H4 (cell line): ENCODE measurements at places on chromosomes 11 and 22. TPM values are rescaled to one million over a fixed set of nuclear protein-coding genes. Genes with fewer than 3 reads are reported as not detected.

DNA sequence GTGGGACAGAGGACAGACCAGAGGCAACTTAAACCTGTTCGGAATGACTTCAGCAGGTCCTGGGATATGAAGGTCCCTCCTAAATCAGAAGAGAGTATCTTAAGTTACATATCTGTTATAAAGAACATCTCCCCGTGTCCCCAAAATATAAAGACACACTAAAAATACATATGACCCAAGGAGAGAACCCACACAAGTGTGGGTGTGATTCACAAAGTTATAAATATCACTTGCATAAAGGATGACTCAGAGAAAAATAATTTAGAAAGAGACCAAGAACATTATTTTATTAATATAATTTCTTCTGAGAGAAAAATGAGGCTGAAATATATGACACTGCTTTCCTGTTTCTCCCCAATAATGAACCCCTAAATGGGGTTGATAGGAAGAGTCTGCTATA lies 14.2 kb downstream of the OR5B21 start:
- DNase-seq = no peak

- no peak for DNase-seq
These were observed 6.9 kb downstream of the IL18BP start for GRCh38 chr11:72005347-72006260.

DNA sequence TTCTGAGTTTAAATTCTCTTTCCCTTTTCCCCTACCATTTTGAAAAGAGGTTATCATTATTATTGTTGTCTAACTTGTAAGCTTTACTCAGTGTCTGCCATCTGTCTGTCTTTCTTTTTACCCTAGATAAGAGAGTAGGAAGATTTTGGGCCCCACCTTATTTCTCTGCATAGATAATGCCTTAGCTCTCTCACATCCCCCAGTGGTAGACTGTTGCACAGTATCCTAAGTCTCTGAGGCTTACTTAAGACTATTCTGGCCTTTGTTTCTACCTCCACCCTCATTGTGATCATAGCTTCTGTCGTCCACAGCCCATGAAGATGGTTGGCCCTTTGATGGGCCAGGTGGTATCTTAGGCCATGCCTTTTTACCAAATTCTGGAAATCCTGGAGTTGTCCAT lies 3.6 kb upstream of the OR51L1 start:
- DNase-seq = peak; percentile 19

- DNase-seq = no peak
These were observed 72.5 kb upstream of the ZBED5 start for GRCh38 chr11:10930224-10930971.

- no peak for DNase-seq
These were observed 33.6 kb downstream of the FAR1 start for GRCh38 chr11:13702071-13702470.

- no peak for DNase-seq
These were observed 8.4 kb downstream of the LIF start for GRCh38 chr22:30238136-30238535.

- no peak for DNase-seq
These were observed 30.6 kb upstream of the KRTAP5-7 start for GRCh38 chr11:71496421-71496820.

- DNase-seq = no peak
These were observed 1.8 kb upstream of the GDPD4 start for GRCh38 chr11:77303328-77303727.

GRCh38 chr11:119937412-119937811 lies 200.5 kb downstream of the TRIM29 start:
- DNase-seq = no peak

DNA sequence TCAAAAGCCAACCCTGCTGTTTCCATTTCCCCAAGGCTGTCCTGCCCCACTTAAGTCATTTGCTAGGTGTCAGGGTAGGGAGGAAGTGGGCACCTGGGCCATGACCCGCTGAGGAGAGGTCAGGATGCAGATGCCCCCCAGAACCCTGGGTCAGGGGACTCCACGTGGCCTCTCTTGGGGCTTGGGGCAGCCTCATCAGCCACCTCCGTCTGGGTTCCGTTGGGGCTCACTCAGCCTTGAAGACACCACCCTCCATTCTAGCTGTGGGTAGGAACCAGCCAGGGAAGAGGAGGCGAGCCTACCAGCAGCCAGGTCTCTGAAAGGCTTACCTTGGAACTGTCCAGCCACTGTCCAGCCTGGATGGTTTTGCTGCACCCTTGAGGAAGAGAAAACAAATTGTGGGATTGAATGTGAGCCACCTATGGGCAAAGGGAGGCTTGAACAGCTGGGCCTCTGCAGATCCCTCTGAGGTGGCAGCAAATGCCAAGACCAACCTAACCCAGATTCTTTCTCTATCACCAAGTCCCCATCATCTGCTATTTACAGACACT lies 2.5 kb downstream of the APOL4 start:
- DNase-seq = no peak

DNA sequence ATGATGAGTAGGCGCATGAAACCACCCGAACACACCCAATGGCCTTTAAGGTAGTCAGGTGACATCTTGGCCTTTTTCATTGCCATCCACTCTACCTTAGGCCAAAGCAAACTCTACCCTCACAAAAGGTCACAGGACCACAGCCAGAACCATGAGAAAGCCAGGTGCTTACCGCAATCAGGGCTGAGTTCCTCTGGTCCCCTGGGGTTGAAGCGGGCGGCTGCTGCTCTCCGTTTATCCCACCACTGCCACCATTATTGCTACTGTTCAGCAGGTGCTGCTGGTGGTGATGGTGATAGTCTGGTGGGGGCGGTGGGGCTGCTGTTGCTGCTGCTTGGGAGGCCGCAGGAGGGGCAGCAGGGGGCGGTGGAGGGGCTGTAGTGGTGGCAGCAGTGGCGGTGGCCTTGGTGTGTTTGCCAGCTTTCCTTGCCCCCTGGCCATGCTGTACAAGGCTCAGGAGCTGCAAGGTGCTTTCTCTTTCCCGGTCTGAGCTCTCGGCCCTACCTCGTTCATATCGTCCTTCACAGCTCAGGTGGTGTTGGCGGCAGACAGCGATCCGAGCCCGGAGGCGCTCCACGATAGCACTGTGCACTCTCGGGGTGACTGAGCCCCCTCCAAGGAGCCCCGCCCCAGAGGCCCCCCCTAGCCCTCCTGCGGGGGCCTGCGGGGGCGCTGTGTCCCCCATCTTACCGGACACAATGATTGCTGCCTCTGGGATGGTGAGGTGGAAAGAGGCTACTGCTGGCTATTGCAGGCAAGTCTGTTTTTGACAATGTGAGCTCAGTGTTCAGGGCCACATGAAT lies 1.6 kb downstream of the MAML2 start:
- DNase-seq = peak; percentile 35

DNA sequence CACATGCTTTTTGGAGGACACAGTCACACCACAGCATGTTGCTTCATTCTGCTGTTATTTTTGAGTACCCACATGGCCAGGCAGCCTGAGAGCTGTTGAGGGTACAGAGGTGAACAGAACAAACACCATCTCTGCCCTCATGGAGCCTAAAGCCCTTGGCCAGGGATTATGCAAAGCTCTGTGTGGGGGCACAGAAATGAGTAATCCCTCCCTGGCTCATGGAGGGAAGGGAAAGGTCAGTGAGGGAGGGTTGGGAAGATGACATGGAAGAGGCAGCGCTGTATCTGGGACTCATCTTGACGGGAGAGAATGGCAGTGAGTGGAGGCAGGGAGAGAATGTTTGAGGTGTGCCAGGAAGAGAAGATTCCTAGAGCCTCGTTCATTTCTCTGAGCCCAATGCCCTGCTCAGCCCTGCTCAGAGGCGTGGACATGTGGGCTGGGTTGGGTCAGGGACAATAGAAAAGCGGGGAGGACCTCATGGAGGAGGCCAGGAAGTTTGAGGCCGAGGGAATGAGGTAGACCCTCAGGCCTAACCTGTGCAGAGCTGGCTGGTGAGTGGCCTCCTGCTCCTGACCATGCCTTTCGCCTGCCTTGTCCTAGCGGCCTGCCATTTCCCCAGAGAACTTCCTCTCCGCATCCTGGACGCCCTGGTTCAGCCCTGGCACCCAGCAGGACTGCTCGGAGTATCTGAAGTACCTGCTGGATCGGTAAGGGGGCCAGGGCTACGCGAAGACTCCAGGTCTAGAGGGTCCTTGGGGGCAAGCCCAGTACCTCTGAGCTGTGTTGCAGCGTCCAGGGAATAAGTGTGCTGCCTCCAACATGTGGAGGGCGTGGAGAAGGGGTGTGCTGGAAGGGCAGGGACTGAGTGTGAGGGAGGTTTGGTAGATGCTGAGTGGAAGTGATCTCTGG lies 19.8 kb downstream of the USP35 start:
- no peak for DNase-seq

GRCh38 chr11:25958045-25958444 lies 373.9 kb upstream of the ANO3 start:
- DNase-seq = no peak

GRCh38 chr22:36828815-36829214 lies 12.0 kb upstream of the PVALB start:
- no peak for DNase-seq

DNA sequence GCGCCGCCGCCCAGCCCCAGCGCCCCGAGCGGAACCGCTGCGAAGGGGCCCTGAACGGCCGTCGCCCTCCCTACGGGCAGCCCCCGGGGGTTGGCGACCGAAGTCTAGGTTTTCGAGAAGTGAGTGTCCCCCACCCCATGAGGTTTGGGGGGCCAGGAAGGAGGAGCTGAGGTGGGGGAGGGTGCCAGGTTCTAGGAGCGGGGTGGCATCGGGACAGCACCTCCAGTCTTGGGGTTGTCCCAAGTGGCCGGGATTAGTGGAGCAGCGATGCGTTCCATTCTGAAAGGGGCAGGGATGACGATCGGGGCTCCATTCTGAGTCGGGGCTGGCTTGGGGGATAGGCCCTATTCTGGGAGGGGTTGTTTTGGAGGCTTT lies 408 bp downstream of the PPP2R5B start:
- DNase-seq = no peak

- no peak for DNase-seq
These were observed 23.5 kb upstream of the SPTY2D1 start for GRCh38 chr11:18657673-18658072.

DNA sequence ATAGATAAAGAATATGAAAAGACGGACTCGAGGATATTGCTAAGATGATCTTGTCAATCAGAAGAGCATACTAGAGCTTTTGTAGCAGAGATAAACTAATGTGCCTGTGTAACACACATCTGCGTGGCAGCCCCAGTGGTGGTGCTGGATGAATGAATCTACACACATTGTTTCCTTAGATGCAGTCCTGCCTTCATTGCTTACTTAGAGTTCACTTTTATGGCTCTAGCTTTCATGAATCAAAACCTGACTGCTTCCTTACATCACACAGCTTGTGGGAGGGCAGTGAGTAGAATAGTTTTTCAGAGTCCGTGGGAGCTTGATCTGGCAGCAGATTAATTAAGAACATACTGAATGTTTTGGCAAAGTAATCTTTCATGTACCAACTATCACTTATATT lies 83.7 kb downstream of the EXT2 start:
- DNase-seq = no peak

GRCh38 chr11:57310630-57311086 lies 14.1 kb downstream of the TNKS1BP1 start:
- no peak for DNase-seq

DNA sequence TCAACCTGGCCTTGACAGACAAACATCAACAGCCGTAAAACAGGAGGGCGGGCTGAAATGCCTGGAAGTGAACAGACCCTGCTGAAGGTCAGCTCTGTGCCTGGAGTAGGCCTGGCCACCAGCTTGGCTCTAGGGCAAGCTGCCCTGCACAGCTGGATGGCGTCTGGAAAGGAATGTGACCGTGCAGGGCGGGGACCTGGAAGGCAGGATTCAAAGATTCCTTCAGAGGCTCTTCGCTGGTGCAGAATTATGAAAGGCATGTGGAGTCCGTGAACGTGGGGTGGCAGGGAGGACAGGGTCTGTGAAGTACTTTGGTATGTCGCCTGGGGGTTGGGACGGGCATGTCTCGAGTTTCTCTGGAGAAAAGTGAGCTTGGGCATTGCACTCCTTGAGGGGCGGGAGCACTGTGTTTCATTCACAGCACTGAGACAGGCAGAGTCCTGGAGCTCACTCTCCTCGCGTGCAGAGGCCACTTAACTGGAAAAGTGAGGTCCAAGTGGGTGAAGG lies 1.5 kb downstream of the EHD1 start:
- DNase-seq = no peak

DNA sequence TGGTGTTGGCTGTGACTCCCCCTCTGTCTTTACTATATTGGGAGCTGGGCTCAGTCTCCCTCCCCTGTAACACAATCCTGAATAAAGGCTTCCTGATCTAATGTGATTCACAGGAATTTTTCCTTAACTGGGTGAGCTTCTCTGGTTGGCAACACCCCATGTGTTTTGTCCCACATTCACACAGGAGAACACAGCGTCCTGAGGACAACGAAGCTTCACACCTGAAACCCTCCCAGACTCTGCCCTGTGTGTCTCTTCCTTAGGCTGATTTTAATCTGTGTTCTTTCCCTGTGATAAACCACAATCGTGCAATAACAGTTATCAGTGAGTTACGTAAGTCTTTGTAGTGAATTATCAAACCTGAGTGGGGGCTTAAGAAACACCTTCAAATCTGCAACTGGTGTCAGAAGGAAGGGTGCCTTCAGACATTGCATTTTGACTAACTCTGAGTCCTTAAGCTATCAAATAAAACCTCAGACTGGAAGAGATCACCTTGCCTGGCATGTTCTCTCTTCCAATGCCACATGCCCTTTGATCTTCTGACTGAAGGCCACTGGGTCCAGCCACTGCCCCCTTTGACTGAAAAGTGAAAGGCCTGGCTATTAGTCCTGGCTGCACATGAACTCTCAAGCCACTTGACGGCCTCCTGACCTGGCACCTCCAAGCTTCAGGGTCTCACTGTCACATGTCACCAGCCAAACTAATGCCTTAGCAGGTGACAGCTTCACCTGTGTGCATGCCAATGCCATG lies 17.3 kb downstream of the APOL3 start:
- DNase-seq = no peak

IFITM5 gene
- not detected in 2 replicates for total RNA-seq

ACRV1 gene
- not detected in 2 replicates for total RNA-seq

UBASH3B gene
- total RNA-seq = 4.4 and 6.4 TPM in 2 replicates

MYOD1 gene
- not detected in 2 replicates for total RNA-seq

C11orf65 gene
- total RNA-seq = 0.41 TPM in 1 of 2 replicates, not detected in the other

OR52A1 gene
- total RNA-seq = not detected in 2 replicates

MMP27 gene
- total RNA-seq = not detected in 2 replicates

MYO18B gene
- total RNA-seq = not detected in 2 replicates

TXN2 gene
- 13.6 and 15.6 TPM in 2 replicates for total RNA-seq

ST14 gene
- 0.02 and 0.10 TPM in 2 replicates for total RNA-seq

CCDC116 gene
- total RNA-seq = 0.10 TPM in 1 of 2 replicates, not detected in the other

ZNRF3 gene
- 1.8 and 2.6 TPM in 2 replicates for total RNA-seq

MYRF gene
- 1.0 and 1.2 TPM in 2 replicates for total RNA-seq
